HCT116 (cell line): ENCODE measurements at places on chromosomes 11 and 22.
A peak's percentile ranks its signal among the peaks of the same experiment; 100 is the strongest.

GRCh38 chr11:100738701-100739270 is 51.7 kb downstream of the ARHGAP42 start:
- no peak for DNase-seq

GRCh38 chr11:6353367-6353987 is 33.2 kb upstream of the CAVIN3 start:
- peak; percentile 88 for DNase-seq

DNA sequence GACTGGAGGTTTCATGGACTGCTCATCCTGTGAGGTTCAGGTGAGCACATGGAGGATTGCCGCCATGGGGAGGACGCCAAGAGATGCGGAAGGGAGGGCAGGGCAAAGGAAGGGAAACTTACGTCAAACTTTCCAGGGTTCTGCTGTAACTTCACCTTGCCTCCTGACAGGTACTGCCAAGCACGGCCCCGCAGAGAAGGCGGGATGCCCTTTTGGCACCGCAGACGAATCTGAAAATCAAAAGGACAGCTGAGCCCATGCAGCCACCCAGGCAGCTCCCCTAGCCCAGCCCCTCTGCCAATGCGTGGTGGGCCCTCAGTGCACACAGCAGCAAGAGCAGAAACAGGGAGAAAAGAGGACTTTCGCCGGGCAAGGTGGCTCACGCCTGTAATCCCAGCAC is 10.0 kb upstream of the CASTOR1 start:
- no peak for DNase-seq

DNA sequence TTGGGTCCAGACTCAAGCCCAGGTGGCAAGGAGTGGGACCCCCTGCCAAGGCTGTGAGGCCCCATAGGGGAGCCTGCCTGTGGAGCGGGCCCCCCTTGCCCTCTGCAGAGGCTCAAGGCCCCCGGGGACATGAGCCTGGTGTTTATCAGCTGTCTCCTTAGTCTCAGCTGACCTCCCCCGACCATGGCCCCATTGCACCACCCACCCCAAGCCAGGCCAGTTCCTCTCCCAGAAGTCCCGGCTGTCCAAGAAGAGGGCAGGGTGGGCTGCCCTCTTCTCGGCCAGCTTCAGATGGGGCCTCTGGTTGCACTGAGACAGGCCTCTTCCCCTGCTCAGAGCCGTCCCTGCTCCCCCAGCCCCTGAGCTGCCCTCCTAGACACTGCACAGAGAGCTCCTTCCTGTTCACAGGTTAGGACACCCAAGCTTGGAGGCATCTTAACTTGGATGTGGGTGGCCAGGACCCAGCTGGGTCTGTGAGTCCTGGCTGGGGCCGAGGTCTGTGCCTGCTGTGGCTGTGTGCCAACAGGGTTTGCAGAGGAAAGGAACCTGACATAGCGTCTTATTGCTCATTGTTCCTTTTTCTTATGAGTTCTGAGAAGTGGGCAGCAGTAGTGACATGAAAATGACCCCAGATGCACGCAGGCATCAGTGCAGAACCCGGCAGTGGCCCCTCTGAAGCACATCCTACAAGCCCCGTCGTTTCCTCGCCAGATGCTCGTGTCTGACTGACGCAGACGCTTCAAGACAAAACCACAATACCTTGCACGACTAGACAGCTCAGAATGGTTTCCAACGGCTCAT is 5.4 kb downstream of the TRABD start:
- DNase-seq, result no peak

- DNase-seq, result no peak
Observed at GRCh38 chr11:66221726-66222236, 46.7 kb upstream of the RAB1B start.

DNA sequence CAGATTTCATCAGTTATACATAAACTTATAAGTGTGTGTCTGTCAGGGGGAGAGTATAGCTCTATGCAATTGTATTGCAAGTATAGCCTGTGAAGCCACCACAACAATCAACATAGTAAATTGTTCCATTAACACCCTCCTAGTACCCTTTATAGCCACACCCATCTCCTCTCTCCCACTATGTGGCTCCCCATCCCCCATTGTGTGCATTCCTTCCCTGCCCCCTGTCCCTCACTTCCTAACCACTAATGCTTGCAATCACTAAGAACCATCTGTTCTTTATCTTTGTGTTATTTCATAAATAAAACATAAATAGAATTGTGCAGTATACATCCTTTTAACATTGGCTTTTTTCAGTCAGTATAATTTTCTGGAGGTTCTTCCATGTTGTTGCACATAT is 83.1 kb upstream of the SLC5A12 start:
- DNase-seq, result no peak

DNA sequence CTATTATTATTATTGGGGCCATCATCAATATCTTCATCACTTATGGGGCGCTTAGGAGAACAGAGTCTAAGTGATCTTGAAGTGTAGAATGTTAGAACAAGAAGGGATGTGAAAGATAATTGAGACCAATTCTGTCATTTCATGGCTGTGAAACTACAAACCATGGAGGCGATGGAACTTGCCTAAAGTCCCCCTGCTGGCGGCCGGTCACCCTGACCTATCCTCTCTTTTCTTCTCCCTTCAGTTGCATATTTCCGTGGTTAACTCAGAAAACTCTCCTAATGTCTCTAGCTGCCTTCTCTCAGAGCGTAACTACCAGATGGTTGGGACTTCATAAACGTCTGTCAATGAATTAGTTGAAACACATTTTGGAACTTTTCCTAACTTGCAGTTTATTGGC is 6.6 kb upstream of the OR4B1 start:
- DNase-seq, result no peak

DNA sequence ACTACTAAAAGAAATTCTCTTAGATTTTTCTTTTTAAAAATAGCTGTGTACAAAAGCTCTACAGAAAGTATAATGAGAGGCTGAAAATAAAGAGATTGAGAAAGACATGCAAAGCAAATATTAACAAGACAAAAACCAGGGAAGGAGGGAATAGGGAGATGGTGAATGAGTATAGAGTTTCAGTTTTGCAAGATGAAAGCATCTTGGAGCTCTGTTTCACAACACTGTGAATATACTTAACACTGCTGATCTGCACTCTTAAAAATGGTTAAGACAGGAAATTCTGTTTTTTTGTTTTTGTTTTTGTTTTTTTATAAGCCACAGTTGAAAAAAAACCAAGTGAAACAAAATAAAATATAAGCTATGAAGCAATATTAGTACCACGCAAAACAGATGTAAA is 5.5 kb downstream of the TMEM218 start:
- DNase-seq, result no peak

DNA sequence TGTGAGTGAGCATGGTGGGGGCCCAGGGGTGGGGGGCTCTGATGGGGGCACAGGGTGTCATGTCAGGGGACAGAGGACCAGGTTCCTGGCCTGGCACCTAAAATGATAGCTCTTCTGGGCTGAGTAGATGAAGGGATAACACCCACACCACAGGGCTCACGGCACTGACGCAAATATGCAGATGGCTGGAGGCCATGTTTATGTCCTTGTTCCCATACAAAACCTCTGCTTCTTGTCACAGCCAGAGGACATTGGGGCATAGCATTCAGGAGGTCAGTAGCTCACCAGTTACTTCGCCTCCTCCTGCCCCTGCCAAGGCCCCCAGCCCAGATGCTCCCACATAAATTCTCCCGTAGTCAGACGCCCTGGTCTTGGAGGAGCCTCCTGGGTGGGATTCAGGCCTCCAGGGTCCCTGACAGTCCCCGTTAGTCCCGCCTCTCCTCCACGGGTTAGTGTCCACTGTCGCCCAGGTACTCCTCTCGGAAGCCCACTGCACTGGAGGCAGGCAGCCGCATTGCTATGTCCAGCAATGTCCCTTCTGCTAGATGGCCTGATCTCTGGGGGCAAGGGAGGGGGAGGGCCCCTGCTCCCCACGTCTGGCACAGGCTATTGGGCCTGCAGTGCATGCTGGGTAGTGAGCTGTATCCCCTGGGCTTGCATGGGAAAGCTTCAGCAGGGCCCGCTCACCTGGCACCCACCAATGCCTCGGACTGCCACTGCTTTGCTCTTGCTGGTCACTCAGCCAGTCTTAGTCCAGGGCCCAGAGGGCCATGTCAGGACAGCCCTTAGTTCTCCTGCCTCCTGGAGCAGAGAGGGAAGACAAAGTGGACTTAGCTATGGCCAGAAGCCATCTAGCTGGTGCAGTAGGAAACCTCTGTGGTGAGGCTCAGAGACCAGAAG is 75.6 kb upstream of the MYOD1 start:
- DNase-seq, result no peak

- no peak for DNase-seq
Observed at GRCh38 chr22:33057363-33057995, 702 bp downstream of the SYN3 start.

- DNase-seq, result no peak
Observed at GRCh38 chr11:7451520-7451919, 33.8 kb upstream of the OLFML1 start.

- no peak for DNase-seq
Observed at GRCh38 chr11:47345890-47346563, 6.5 kb downstream of the MYBPC3 start.

DNA sequence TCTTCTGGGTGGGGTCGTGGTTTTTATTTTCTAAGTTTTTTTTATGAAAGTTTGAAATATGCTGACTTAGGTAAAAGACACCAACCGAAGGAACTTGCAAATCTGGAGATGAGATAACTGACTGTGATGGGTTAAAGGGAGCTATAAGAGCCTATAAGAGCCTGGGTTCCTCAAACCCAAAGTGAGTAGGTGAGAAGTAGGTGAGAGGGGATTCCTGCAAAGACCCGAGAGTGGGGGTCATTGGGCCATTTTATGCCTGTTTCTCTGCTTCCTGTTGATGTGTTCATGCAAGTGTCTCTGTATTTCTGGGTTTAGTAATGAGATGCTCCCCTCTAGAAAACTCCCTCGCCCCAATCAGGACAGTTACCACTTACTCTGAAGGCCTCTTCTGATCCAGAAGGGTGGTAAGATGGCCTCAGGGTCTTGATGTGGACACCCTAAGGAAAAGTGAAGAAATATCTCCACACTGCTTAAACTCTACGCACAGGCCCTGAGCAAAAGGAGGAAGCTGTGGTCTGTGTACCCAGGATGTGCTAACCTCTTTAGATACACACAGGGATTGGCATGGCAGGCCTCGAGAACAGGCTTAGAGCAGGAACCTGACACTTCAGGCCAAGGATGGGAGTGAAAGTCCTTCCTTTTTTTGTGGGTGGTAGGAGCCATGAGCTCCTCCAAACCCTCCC is 1.8 kb downstream of the FLI1 start:
- no peak for DNase-seq

GRCh38 chr11:35236667-35237003 is 97.7 kb downstream of the CD44 start:
- DNase-seq, result no peak

DNA sequence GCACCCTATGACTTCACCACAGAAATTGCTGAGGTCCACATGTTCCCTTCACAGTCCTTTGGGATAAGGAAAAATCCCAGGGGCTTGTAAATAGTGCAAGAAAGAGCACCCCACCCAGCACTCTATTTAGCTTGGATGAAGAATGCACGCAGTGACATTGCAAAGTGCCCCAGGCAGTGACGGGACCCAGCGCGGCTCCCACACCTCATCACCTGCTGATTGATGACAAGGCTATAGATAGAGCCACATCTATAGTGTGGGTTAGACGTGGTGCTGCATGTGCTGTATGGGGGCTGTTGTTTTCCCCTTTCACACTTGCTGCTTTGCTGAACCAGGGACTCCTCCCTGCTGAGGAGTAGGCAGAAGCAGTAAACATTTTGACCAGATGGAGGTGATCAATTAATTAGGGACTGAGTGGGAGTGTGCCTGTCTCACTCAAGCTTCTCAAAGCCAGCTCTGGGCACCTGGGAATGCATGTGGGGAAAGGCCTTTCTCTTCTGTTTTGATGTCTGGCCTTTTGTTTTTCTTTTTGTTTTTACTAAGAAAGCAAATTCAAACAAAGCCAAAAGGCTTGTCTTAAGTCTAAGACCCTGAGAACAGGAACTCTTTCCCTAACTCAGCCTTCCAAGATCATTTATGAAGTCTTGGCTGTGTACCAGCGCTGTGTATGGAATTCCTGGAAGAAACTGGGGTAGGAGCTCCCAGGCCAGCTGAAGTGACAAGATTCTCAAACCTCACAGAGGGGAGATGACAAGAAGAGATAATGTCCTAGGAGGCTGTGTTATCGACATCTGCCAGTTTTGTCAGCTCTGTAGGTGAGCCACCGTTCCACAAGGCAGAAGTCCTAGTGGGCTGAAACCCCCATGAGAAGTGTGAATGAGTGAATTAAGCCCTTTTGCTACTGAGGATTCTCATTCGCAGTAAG is 219.7 kb downstream of the BARX2 start:
- no peak for DNase-seq

DNA sequence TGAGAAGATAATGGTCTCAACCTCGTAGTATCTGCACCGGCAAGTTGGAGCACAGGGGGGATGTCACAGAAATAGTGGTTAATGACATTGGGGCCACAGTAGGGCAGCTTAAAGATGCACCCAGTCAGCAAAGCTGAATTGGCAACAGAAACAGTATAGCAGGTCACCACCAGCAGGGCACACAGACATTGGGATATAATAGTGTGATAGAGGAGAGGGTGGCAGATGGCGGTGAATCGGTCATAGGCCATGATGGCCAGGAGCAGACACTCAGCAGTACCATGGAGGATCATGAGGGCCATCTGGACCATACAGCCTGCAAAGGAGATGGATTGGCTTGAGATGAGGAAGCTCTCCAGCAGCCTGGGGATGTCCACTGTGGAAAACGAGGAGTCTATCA is 106.0 kb upstream of the OR9Q1 start:
- no peak for DNase-seq

DNA sequence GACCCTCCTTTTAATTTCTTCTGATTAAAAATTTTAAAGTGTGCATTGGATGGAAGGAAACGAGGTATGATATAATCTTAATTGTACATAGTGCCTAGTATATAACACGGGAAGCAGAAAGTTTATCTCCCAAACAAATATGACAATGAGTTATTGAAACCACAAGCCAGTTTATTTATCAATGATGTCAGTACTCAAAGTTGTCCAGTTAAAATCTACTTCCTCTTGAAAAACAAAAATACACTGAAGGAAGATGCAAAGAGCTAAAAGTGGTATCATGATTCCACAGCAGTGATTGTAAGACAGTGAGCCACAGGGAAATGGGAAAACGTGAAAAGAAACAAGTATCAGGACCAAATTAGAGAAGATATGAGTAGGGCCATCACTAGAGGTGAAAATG is 18.8 kb upstream of the OR5B21 start:
- no peak for DNase-seq

GRCh38 chr11:125001079-125001778 is 47.2 kb downstream of the CCDC15 start:
- DNase-seq, result no peak

GRCh38 chr11:87397011-87397865 is 359.5 kb downstream of the TMEM135 start:
- no peak for DNase-seq

GRCh38 chr22:17777005-17777716 is 2.9 kb upstream of the BID start:
- no peak for DNase-seq
